ENCODE measurements at places on chromosomes 16 and 17.

GRCh38 chr17:7560172-7561027 is 1.3 kb upstream of the SENP3 start:
- DNase-seq, result peak; percentile 59

- DNase-seq, result no peak
Measured at GRCh38 chr16:85334718-85335583, 222.7 kb upstream of the CIBAR2 start.

GRCh38 chr16:89316701-89317100 is 99.2 kb downstream of the ZNF778 start:
- no peak for DNase-seq

DNA sequence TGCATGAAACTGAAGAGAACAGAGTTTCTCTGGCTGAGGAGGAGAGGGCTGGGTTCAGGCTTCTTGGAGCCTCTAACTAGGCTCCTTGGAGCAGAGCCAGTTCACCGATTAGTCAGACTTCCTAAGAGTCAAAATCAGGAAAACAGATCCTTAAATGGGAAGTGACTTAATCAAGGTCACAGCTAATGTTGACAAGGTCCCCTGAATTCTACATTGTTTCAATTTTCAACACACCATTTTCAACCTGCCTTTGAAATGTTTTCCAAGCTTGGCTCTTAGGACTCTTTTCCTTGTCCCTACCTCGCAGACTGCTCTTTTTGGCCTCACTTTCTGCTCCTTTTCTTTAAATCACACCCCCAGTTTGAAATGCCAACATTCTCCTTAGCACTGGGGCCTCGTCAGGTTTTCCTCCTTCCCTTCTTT is 16.3 kb downstream of the MYL4 start:
- DNase-seq, result no peak

All from memory B cell (primary cell).